PC-9 (cell line): ENCODE measurements at places on chromosomes 3 and 15.

DNA sequence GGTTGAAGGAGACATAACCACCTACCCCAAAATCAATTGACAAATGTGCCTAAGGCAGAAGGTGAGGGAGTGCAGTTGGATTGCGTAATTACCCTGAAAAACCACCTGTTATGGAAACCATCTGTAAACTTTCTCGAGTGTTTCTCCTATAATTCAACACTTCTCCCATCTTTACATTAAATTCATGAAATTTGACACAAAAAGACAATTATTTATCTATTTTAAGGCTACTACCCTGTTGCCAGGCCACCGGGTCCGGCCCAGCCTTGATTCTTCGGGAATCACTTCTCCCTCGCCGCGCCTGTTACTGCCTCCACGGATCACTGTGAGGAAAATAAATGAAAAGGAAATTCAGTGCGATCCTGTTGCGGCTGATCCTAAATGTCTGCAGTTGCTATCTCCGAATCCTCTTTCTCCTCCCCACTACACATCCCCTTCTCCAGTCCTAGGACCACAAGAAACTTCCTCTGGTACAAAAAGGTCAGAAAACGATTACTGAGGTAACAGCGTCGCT, 646 bp downstream of the IQCB1 start:
- DNase-seq: no peak

- DNase-seq: no peak
These were observed 30.0 kb downstream of the TARS3 start for GRCh38 chr15:101694261-101694660.

DNA sequence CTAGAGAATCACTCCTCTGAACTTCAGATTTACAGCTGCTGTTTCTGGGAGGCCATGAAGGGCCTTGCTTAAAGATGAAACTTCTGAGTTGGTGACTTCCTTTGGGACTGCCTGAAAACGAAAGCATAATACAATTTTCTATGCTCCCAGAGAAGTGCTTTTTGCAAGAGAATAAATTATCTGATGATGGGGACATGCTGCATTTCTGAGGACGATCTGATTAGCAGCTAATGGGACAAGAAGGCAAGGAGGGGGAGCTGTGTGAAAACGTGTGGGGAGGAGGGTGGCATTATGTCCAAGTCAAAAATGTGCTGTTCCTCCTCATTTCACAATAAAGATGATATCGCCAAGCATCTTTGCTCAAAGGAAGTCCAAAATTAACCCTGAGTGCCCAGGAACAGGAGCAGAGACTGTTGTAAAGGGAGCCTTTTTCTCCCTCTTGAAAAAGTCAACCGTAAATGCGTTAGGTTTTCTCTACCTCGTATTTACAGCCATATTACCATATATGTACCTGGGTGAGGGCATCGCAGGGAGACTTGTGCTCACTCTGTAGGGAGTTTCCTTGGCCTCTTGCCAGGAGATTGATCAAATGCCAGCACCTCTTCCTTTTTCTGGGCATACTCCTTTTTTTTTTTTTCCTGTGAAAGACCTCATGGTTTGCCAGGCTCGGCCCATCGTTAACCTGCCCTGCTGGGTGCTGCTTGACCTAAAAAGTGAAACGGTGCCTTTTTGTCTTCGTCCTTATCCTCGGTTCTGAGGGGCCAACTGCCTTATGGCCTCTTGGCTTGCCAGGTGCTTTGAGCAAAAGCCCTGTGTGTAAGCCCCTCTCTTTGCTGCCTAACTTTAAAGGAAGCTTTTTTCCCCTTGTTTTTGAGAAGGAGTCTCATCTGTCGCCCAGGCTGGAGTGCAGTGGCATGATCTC, 11.5 kb downstream of the ITPR1 start:
- DNase-seq: no peak

DNA sequence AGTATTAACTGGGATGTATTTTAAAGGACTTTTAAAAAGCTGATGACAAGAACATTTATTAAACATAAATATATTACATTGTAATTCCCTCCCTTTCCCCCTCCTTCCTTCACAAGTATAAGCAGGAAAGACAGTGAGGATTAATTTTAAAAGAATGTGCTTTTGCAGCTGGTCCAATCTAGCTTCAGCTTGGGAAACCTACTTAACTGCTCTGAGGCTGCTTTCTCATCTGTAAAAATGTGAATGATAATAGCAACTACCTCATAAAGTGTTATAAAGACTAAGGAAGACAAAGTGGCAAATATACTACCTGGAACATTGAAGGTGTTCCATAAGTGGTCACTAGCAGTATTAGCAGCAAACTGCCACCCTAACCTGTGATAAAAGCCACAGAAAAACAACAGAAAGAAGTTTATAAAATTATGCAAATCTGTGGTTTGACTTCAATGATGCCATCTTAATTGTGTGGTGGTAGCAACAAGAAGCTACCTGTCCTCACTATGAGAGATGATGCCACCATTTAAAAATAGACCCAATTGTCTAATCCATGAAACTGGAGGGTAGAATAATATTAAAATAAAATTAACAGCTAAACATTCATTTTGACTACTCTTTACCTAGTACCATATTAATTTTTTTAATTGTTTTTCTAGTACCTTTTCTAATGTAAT, 20.0 kb downstream of the DHX36 start:
- no peak for DNase-seq

DNA sequence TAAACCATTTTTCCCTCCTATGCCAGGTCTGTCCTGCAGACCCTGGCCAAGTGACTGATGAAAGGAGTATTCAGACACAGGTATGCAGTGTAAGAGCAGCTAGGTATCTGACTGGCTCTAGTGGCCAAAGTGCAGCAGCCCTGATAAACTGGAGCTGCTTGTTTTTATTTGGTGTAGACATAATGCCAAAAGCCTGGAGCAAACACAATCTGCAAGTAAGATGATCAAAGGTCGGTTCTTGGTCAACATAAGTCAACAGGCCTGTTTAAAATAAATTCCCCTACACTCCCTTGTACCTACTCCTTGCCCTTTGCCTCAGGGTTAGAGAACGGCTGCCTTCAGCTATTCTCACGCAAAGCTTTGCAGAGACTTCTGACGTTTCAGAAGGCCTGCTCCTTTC, 1003.1 kb downstream of the ZPLD1 start:
- DNase-seq: no peak
